Activated T-helper 1 cell treated with Interleukin-2 at 50 U/mL for 16 hours (primary cell): ENCODE measurements at places on chromosomes 12 and 14.

DNA sequence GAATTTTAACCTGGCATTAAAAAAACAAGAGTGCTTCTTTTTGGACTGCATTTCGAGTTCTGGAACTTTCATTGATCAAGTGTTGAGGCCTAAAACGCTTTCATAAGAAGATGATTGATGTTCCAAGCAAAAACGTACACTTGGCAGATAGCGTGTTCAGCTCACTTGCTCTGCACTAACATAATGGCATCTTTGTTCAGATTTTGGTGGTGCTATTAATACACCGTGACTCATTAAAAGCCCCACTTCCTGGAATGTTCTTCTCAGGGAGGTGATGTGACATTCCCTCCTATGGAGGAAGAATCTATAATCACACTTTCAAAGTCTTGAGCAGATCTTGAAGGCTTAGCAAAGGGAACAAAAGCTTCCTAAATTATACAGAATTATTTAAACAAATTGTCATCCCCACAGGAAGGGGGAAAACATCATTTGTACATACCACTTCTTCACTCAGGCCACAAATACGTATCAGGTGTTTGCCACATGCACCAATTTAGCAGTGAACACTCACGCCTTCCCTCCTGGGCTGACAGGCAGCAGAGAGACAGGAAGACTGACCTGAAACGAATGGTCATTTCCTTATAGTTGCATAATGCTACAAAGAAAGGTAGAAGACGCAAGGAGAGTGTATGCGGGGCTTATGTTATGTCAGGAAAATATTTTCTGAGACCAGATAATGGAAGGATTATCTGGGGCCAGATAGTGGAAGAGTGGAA is 15.4 kb downstream of the HSP90AA1 start:
- DNase-seq, result no peak

GRCh38 chr14:99325591-99325990 is 53.6 kb upstream of the BCL11B start:
- no peak for DNase-seq

GRCh38 chr14:36506732-36507614 is 13.1 kb downstream of the NKX2-1 start:
- DNase-seq, result no peak

GRCh38 chr14:42654707-42655106 is 1048.0 kb downstream of the LRFN5 start:
- no peak for DNase-seq

DNA sequence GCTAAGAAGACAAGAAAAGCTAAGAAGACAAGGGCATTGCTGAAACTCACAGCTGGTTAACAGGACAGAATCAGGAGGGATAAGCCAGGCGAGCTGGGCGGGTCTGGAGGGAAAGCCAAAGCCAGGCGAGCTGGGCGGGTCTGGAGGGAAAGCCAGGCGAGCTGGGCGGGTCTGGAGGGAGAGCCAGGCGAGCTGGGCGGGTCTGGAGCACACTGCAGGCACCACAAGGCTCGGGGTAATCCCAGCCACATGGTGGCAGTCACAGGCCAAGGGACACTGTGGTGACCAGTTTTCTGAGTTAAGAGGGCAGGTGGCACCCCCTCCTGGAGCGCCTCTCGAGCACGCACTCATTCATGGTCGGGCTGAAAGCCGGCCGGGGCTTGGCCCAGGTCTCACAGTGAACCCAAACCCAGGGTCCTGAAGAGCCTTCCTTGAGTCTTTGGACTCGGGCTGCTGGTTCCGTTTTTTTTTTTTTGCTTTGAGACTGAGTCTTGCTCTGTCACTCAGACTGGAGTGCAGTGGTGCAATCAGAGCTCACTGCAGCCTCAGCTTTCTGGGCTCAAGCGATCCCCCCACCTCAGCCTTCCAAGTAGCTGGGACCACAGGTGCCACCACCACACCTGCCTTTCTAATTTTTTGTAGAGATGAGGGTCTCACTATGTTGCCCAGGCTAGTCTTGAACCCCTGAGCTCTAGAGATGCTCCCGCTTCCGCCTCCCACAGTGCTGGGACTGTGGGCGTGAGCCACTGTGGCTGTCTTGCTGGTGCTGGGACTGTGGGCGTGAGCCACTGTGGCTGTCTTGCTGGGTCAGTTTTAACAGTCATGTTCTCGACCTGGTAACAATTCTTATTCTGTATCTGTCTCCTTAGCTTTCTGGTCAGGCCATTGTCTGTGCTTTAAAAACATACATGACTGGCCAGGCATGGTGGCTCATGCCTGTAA is 40.2 kb downstream of the HSP90AA1 start:
- no peak for DNase-seq

DNA sequence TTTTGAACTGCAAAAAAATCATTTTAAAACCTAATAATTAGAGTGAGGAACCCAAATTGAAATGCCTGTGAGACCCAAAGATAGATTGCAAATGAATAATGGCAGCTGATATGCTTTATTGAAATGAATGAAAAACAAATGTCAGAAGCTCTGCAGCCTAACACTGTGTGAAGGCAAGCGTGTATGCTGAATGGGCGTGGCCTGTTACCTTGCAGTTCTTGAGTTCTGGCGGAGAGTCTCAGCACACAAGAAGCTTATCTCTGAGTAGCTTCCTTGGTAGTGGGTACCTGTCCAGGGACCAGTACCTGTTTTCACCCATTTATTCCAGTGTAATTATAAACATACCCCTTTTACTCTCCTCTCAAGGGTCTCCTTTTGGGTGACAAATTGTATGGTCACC is 341.2 kb downstream of the NPAS3 start:
- no peak for DNase-seq

GRCh38 chr14:57378661-57379060 is 11.7 kb upstream of the NAA30 start:
- DNase-seq, result no peak

DNA sequence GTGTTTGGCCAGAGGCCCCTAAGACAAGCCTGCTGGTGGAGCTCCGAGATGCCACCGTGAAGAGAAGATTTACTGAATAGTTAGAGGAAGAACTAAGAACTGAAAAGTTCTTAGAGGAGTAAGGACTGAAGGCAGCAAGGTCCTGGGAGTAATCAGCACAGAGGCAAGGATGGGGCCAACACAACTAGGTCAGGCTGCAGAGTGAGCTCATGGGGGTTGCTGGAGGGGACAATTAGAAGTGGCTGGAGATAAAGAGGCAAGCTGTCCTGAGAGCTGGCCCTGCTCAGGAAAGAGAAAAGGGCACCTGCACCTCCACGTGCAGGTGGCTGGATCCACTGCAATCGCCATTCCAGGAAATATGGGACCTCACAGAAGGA is 52.7 kb downstream of the NFKBIA start:
- DNase-seq, result no peak

DNA sequence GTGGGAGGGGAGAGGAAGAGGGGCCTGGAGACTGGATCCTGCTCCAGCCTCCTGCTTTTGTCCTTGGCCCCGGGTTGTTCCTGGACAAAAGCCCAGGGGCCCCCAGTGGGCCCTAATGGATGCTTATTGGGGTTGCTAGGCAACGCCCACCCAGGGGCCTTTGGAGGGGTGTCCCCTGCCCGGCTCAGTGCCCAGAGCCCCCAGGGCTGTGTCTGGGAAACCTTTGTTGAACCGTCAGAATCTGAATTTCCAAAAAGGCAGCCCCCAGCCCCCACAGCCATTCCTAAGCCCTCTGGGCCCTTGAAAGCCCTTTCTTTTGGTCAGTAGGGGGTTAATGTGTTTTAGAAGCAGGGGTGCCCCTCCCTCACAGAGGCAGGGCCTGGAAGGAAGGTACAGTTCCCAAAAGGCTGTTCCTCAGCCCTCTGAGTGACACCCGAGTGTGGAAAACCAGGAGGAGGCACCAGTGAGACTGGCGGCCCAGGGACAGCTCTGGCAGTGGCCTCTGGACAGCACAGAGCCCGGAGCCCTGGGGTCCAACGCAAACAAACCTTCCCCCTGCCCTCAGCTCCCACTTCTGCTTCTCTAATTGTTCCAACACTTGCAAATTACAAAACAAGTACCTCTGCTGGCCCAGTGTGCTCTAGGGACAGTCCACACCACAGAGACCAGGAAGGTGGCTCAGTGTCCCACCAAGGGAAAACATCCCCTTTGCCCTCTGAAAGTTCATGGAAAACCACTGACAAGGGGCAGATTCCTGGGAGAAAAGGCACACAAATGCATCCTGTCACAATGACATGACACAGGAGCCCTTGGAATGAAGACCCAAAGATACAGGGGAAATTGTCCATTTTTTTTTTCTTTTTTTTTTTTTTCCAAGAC is 19.4 kb downstream of the HHIPL1 start:
- DNase-seq, result no peak

DNA sequence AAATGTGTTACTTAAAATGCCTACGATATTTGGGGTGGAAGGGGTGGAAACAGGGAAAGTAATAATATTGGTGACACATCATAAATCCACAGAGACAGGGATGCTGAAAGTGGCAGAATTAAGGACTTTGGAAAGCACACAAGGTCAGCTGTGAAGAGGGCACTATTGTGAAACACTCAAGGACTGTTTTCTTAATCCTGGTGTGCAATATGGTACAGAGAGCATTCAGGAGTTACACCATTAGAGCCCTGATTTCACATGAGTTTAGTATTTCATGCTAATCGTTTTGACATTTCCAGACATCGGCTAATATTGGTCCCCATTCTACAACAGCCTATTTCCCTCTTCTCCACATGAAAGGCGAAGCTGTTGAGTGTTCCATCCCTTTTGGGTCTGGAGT is 219.2 kb downstream of the MSRB3 start:
- no peak for DNase-seq
